ENCODE measurements at places on chromosomes 3 and 15.

GRCh38 chr3:49513494-49514124 is 40.7 kb upstream of the BSN start:
- no peak for DNase-seq

DNA sequence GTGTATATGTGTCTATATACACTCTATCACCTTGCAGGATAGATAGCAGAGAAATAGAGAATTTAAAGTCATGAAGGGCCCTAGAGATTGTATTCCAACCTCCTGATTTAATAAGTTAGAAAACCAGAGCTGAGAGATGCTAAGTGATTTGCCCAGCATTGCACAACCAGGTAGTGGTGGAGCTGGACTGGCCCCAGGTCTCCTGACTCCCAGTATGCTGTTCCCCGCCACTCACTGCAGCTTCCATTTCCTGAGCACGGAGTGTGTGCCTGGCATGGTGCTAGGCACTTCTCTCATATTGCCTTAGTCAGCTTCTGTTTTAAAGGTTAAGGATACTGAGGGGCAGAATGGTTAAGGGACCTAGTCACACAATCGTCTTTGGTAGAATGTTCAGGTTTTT is 129.4 kb upstream of the KLHL25 start:
- DNase-seq = no peak

DNA sequence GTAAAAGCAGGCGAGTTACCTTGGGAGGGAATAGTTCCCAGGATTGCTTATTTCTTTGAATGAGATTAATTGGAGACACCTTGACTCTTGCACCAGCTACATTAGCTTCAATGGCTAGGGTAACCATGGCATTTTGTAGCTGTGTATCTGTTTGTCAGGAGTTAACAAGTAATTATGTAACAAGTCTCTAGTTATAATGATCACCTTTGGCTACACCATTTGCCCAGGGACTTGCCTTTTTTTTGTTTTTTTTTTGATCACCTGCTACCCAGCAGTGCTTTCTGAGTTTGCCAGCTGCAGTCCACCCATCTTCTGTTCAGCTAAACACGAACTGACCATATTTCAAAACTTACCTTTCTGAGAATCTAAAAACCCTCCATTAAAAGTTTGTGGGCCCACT is 2.2 kb downstream of the MED12L start:
- no peak for DNase-seq

DNA sequence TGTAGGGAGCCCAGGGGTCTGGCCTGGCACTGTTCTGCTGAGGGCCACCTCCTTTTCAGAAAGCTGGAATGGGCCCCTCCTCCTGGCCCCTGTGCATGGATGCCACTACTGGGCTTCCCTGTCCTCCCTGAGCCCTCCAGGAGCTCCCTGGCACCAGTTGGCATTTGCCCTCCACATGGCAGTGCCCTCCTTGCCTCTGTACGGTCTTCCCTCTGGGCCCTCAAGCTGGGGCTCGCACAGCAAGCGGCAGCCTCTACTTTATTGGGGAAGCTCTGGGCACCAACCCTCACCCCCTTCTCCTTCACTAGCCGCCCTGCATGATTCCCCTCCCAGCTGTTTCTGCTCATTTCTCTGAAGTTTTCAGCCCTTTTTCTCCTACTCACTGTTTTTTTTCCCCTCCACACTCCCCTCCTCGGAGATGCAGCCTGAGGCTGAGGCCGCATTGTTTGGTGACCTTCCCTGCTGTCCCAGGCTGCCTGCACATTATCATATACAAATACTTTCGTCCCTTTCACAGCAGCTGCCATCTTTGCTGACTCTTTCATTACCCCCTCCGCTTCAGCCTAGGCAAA is 127.3 kb downstream of the EEFSEC start:
- DNase-seq = no peak

DNA sequence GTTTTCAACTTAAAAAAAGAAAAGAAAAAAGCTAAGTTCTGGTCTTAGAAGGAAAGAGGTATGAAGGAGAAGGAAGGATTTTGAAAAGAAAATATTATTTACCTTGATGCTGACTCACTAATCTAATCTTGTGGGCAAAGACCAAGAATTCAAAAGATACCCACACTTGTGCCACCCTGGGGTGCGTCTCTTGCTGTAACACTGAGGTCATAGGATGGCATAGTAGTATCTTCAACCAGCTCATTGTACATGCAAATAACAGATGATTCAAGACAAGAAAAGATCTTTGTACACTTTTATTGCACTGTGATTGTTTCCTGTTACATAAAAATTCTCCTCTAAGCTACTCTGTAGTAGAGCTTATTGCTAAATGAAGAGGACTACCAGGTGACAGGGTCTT is 17.3 kb downstream of the PLS1 start:
- no peak for DNase-seq

DNA sequence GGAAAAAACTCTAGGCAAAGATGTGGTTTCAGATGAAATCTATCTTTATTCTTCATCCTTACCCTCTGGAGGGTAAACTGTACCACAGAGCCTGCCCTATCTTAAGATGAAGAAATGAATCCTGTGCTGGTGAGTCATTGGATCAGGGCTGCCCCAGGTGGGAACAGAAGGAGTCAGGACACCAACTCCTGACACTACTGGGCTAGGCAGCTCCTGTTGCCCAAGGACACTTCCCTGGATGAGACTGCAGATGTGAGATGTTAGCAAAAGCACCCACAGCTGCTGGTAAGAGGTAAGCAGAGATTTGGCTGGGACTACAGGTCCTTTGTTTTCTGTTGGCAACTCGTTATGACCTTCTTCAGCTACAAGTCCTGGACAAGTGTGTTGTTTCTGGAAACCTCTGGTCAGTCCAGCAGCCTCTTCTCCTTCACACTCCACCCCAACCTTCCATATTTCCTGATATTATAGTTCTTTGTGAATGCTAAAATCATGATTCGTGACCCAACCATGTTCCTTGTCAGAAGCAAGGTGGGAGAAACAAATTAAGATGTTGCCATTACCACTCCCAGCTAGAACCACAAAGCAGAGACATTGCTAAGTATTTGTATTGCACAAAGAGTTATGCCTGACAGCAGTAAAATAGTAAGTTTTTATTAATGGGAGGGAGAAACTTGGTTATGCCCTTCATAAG is 104.2 kb upstream of the TGFBR2 start:
- DNase-seq = no peak
